Right renal cortex interstitium (tissue), 3 donors: ENCODE measurements at places on chromosomes 4 and X. TPM values are rescaled to one million over a fixed set of nuclear protein-coding genes. Genes with fewer than 3 reads are reported as not detected.

- DNase-seq: no peak
Measured at GRCh38 chrX:134362560-134363089, 97.3 kb upstream of the HPRT1 start.

CSAG2 gene
- polyA plus RNA-seq: not detected

DNA sequence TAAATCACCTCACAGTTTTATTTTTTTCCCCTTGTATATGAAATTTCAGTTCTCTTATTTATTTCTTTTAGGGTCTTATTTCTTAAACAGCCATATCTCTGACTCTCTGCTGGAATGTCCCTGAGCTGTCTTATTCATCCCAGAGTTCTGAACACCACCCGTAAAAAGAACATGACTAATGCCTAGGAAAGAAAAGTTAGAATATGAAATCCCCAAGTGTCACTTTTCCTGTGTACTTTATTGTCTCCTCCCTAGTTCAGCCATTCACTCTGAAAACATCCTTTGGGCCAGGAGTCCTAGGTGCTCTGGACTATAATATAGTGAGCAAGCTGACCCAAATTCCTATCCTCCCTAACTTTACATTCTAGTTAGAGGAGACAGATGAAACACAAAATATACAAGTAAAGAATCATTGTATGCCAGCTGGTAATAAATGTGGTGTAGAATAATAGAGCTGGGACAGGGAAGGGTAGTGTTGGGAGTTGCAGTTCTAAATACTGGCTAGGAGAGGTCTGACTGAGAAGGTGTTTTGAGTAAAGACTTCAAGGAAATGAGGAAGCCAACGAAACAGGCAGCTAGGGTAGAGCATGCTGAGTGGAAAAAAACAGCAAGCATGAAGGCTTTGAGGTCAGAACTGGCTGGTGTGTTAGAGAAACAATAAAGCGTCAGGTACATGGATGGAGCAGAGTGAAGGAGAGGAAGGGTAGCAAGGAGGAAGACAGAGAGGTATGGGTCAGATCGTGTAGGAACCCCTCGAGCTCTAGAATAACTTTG lies 40.6 kb upstream of the FTHL17 start:
- no peak for DNase-seq

DNA sequence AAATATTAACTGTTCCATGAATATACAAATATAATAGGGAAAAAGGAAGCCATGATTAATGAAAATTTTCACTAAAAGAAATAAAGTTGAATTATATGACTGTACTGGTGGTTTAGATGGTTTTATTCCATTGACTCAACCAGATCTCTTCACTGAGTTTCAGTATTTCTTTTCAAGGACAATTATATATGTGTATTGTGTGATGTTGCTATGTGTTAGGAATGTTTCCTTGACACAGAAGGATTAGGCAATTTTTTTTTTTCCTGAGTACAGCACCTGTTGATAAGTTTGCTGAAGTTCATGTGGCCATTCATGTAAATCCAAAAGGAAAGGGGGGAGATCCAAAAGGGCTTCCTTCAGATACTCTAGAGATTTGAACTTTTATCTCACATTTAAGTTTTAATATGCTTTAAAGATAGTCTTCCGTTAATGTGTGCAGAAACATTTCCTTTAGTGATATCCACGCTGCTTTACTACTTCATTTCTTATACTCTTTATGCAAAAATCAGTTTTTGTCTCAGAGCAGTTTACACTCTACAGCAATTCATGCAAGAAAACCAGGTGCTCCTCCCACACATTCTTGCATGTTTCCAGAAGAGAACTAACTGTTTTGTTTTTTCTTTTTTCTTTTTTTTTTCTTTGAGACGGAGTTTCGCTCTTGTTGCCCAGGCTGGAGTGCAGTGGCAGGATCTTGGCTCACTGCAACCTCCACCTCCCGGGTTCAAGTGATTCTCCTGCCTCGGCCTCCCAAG lies 249.1 kb downstream of the RPA4 start:
- DNase-seq: no peak

PASD1 gene
- polyA plus RNA-seq: not detected

PNMA6F gene
- 0.10 TPM for polyA plus RNA-seq

GRCh38 chr4:164949448-164950143 lies 27.9 kb downstream of the TRIM61 start:
- no peak for DNase-seq

- DNase-seq: no peak
Measured at GRCh38 chr4:88818631-88819470, 121.2 kb upstream of the NAP1L5 start.

PDE6B gene
- 38.3 TPM for polyA plus RNA-seq

DNA sequence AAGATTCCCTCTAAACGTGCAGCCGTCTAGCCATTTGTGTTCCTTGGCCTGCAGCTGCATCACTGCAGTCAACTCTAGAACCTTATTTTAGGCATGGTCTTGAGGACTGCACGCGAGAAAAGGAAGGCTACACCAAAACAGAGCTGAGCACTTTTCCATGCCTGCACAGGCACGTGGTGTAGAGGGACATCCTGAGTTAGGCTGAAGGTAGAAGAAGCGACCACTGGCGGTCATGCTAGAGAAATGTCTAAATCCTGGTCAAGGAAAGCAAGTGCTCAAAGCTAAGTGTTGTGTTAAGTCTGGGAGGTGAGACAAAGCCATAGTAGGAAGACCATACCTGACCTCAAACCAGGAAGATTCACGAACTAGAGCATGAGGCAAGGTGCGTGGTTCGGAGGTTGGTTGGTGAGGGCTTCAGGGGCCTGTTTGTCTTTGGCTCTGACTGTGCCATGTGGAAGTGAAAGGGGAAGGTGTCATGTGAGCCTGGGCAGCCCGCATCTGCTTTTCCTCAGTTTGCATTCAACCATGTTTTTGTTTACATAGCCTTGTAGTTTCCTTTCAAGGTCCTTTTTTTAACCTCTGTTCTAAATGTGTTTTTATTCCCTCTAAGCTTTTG lies 203.8 kb downstream of the AASDH start:
- DNase-seq: no peak

CXXC4 gene
- 8.3 TPM for polyA plus RNA-seq

USP27X gene
- polyA plus RNA-seq: 14.8 TPM

DNA sequence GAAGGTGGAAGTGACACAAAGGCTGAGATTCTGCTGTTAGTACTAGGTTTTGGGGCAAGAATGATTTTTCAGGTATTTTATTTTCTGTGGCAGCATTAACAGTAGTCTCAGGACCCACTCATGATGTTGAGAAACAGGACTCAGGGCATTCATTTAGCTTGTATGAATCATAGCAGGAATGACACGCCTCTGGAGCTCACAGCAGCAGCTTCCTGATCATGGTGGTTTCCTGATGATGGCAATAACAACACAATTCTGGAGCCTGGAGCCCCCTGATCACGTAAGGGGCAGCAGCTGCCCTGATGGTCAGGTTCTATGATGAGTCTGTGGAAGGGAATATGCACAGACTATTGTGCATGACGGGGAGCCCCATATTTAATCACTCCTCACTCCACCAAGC lies 47.0 kb downstream of the TASL start:
- no peak for DNase-seq

- no peak for DNase-seq
Measured at GRCh38 chr4:39435659-39436563, 22.8 kb downstream of the RPL9 start.

- no peak for DNase-seq
Measured at GRCh38 chr4:147548256-147548655, 67.4 kb downstream of the EDNRA start.

DNA sequence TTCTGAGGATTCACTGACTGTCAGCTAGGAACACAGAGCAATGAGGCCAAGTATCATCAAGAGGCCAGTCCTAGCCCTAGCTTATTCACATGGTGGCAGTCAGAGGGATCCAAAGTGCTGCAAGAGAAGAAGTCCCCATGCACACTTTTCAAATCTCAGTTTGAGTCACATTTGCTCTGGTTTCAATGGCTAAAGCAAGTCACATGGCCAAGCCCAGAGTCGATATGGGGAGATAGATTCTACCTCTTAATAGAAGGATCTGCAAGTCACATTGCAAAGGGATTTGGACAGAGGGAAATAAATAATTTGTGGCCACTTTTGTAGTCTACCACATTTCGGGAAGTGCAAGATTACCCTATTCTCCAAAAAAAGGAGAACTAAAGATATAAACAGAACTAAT lies 3.7 kb upstream of the LCORL start:
- DNase-seq: no peak

- DNase-seq: no peak
Measured at GRCh38 chr4:150119492-150119891, 41.2 kb downstream of the DCLK2 start.

- DNase-seq: no peak
Measured at GRCh38 chr4:135316266-135316779, 1114.7 kb upstream of the PABPC4L start.

SLC9B1 gene
- polyA plus RNA-seq: 2.8 TPM

GRCh38 chrX:39418731-39419638 lies 617.7 kb downstream of the MID1IP1 start:
- no peak for DNase-seq

DNA sequence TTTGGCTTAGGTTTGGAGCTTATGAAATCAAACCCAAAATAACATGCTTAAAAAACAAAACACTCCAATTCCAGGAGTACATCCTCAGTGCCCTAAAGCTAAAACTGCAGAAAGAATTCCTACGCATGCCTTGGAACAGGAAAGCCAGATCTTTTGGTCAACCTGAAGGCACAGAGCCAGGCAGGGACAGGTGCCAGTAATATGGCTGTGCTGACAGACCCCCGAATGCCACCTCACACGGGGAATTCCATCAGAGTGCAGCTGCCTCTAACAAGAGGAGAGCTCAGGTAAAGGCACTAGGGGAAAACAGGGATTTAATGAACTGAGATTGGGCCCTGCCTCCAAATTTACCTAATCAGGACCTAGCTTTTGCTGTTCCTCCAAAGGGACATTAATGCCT lies 77.1 kb downstream of the SHISA3 start:
- no peak for DNase-seq

GRCh38 chr4:178808106-178808505 lies 1365.9 kb upstream of the AGA start:
- no peak for DNase-seq

DNA sequence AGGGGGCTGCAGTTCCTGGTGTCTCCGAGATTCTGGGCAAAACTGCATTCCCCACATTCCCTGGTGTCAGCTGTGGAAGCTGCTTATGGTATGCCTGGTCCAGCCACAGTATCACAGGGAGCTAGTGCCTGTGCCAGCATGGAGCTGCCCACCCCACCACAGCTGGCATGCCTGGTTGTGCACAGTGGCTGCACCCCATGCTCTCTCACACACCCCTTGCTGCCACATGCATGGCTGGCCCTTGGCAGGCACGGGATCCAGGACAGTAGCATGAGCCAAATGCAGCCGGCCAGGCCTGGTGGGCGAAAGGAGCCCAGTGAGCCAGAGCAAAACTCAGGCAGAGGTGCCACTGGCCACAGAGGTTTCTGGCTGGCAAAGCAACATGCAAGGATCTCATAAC lies 418.0 kb upstream of the SPOCK3 start:
- DNase-seq: no peak

MEPE gene
- polyA plus RNA-seq: not detected

GSPT2 gene
- polyA plus RNA-seq: 23.4 TPM

DNA sequence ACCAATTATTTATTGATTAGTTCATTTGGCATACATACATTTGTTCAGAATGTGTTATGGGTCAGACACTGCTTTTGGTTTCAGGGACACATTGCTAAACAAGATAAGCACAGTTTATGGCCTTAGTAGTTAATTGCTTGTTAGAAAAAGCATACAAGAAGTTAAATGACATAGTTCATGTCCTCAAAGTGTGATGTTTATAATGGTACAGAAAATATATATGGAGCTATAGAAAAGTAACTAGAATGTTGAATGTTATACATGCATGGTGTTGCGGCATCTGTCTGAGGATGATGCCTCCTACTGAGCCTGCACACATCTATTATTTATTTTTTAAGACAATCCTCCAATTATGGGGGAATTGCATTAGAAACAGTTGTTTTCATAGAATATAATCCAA lies 1476.3 kb upstream of the PCDH7 start:
- no peak for DNase-seq

- DNase-seq: no peak
Measured at GRCh38 chr4:4233610-4234009, 6.9 kb upstream of the OTOP1 start.

ODAPH gene
- 0.29 TPM for polyA plus RNA-seq

- DNase-seq: no peak
Measured at GRCh38 chr4:180100433-180101344, 2142.5 kb upstream of the TENM3 start.

DNA sequence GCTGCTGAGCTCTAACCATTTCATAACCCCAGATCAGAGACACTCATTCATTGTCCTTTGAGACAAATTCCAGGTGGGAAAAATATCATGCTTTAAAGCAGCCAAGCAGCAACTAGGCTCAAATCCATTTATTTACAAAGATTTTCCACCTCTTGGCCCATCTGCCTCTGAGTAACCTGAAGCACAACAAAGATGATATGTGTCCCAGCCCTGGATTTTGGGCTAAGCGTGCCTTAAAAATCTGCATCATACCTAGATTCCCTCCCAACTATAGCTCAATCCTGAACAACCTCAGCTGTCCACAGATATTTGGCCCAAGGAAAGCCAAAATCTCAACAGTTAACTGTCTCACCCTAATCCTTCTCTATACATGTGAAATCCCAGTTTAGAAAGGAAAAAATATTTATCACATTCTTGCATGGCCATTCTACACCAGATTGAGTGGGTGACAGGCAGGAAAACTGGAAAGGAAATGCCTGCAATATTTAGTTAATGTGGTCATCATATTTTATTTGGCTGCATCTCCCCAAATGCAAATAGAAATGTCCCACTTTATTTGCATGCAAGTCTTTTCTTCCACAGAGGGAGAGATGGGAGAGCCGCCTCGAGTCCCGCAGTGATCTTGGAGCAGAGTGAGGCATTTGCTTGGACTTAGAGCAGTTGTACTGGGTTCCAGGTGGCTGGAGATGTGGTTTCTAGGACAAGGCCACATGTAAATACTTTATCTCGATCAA lies 146.4 kb upstream of the EOLA2 start:
- no peak for DNase-seq

- no peak for DNase-seq
Measured at GRCh38 chr4:40244606-40245005, 47.8 kb downstream of the RHOH start.

GRCh38 chr4:152535360-152535902 lies 461 bp downstream of the FBXW7 start:
- DNase-seq: no peak

- DNase-seq: no peak
Measured at GRCh38 chr4:156584100-156584499, 387.5 kb downstream of the PDGFC start.

GRCh38 chrX:41561045-41561444 lies 113.9 kb downstream of the NYX start:
- DNase-seq: no peak

- DNase-seq: no peak
Measured at GRCh38 chr4:122815248-122815647, 11.4 kb upstream of the FGF2 start.

GRCh38 chrX:23939203-23939602 lies 31.4 kb downstream of the CXorf58 start:
- no peak for DNase-seq

GRCh38 chr4:82447886-82448285 lies 17.5 kb downstream of the ENOPH1 start:
- no peak for DNase-seq

PCDH19 gene
- 2.2 TPM for polyA plus RNA-seq

KLHL8 gene
- 25.8 TPM for polyA plus RNA-seq

STATH gene
- 0.57 TPM for polyA plus RNA-seq

TMSB15B gene
- polyA plus RNA-seq: 25.2 TPM

RASL11B gene
- 47.6 TPM for polyA plus RNA-seq
